Stimulated activated effector memory CD8-positive, alpha-beta T cell treated with anti-CD3 and anti-CD28 coated beads, Interleukin-12 subunit alpha, Interleukin-12 subunit beta, amount 100 ng/mL, for 72 hours (primary cell): ENCODE measurements at places on chromosomes 5 and 9.

DNA sequence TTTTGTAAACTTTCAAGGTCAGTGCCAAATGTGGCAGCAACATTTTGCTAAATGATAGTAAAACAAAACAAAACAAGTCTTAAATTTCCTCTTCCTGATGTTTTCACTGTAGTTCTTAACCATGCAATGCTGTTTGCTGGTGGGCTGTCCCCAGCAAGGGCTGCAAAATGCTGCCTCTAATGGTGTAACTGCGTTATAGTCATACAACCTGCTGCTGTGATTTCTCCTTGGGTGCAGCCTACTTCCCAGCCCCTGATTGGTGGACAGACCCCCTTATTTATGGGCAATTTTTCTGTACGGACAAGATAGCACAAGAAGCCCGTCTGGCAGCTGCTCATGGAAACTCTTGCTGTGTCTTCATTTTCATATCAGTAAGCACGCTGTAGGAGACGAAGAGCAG, 26.6 kb upstream of the PIP5K1B start:
- no peak for DNase-seq

- DNase-seq = no peak
These were observed 50.9 kb downstream of the GPR107 start for GRCh38 chr9:130104491-130105193.

DNA sequence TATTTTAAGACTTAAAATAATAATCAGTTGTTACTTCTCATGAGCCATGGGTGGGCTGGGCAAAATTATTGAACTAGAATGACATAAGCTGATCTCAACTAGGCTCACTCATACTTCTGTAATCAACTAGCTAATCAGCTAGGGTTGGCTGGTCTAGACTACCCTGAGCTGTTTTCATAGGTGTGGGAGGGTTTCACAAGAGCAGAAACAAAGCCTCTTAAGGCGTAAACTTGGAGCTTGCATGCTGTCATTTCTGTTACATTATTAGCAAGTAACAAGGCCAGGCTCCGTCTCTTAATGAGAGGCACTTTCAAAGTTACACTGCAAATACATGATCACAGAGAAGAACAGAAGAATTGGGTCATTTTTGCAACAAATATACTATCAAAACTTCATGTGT, 57.2 kb upstream of the GHR start:
- no peak for DNase-seq

DNA sequence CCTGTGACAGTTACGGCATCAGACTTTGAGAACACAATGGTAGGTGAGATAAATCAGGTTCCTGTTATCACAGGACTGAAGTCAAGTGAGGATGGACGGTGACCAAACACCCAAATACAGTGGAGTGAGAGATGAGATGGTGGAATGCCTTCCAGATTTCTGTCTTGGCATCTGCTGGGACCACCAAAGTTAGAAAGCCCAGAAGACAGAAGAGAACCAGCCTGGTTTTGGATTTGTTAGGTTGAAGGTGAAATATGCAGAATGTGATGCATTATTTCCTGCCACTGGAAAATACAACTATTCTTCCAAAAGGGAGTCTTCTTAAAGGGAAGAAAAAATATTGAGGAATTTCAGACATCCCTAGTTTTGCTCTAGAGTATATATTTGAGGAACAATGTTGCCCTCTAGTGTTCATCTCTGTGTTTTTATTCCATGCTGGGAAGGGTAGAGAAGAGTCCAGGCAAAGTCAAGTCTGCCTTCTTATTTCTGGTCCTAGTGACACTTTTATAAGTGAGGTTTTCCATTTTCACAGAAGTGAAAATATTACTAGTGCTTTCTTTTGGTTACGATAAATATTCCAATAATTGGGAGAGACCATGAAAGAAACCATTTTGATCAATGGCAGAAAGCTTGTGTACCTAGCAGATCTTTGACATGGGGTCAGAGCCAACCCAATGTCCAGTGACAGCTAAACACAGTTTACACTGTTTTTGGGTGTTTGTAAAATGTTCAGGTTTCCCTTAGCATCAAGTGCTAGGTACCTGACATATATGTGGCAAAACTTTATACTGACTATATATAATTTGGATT, 142.3 kb upstream of the ANKH start:
- DNase-seq = no peak

- DNase-seq = no peak
These were observed 66.5 kb downstream of the PRDM6 start for GRCh38 chr5:123155446-123155960.
